Fibroblast of upper back skin (primary cell): ENCODE measurements at places on chromosomes 13 and 19.
A peak's percentile ranks its signal among the peaks of the same experiment; 100 is the strongest.

GRCh38 chr19:13963603-13964105 lies 11.3 kb downstream of the DCAF15 start:
- no peak for DNase-seq

- peak; percentile 62 for DNase-seq
These were observed 13.6 kb downstream of the CFD start for GRCh38 chr19:873084-873483.

DNA sequence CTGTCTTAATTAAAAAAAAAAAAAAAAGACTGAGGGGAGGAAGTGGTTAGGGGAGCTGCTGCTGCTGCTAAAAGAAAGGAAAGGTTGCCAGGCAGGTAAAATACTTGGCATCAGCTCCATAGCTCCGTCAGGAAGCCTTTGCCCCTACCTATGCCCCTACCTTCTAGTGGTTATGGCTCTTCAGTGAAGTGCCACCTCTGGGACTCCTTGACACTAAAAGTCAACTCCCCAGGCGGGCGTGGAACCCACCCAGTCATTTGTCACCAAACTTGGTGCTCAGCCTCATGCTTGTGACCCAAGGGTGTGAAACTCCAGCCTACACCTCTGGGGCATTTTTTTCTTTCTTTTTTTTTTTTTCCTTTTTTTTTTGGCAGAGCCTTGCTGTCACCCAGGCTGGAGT lies 4.9 kb upstream of the NECTIN2 start:
- no peak for DNase-seq

DNA sequence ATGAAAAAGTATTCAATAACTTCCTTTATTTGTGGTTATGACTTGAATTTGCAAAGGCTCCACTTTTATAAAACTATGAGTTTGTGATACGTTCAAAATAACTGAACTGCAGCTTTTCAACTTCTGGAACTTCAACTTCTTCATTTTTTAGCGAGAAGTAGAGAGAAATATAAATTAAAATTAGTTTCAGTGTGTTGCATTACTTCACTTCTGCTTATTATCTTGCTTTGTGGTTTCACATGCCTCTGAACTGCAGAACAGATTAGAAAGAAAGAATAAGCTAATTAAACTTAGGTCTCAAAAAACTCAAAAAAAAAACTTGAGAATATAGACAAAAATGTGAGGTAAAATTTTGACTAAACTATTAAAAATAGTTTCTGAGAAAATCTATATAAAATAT lies 1073.4 kb downstream of the PCDH17 start:
- no peak for DNase-seq

DNA sequence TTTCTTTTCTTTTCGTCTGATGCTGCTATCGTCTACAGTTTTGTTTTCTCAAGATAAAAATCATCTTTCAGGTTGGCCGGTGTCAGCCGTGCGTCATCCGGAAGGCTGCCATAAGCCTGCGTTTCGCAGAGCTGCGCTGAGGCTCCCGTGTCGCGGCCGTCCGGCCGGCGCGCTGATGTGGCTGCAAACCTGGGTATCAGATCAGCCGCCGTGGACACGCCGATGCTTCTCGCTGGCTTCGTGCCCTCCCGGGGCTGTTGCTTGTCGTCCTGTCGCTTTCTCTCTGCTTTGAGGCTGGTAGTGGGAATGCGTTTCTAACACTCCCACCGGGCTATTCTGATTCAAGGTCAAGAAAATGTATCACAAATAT lies 45.9 kb upstream of the TFDP1 start:
- DNase-seq = no peak

DNA sequence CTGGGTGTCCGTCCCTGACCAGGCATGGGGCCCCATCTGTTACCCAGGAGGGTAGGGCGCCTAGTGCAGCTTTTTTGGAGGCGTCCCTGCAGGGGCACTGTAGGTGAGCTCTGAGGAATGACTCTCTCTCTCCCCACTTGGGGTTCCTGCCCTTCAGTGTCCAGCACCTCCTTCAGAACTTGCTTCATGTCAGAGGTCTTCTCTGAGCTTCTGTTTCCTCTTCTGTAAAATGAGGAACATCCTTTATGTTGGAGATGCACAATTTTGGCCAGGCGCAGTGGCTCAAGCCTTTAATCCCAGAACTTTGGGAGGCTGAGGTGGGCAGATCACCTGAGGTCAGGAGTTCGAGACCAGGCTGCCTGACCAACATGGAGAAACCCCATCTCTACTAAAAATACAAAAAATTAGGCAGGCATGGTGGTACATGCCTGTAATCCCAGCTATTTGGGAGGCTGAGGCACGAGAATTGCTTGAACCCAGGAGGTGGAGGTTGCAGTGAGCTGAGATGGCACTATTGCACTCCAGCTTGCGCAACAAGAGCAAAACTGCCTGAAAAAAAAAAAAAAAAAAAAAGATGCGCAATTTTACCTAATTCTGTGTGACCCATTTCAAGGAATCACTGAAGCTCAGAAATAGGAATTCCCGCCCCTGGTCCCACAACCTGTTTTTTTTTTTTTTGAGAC lies 15.2 kb upstream of the PIK3R2 start:
- no peak for DNase-seq

GRCh38 chr13:27199696-27200095 lies 28.1 kb upstream of the USP12 start:
- DNase-seq = no peak

GRCh38 chr13:81779876-81780275 lies 1439.0 kb upstream of the SPRY2 start:
- DNase-seq = no peak

GRCh38 chr13:20197361-20197834 lies 4.7 kb upstream of the GJB2 start:
- DNase-seq = peak; percentile 63

DNA sequence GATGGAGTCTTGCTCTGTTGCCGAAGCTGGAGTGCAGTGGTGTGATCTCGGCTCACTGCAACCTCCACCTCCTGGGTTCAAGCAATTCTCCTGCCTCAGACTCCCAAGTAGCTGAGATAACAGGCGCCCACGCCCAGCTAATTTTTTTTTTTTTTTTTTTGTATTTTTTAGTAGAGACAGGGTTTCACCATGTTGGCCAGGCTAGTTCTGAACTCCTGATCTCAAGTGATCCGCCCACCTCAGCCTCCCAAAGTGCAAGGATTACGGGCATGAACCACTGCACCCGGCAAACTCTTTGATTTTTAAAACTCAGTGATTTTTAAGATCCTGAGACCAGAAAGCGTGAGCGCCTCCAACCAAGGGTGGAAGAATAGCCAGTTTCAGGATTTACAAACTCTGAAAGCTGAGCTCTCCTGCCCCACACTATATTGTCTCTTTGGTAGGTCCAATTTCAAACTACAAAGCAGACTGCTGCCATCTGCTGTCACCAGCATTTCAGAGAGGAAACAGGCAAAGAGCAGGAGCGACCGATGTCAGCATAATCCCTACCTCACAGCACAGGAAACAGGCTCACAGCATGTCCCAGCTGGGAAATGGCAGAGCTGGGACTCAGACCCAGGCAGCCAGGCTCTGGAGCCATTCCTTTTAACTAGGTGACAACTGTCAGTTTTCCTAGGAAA lies 9.2 kb downstream of the NOSIP start:
- no peak for DNase-seq

GRCh38 chr19:35869327-35870123 lies 1.2 kb downstream of the APLP1 start:
- peak; percentile 52 for DNase-seq

GRCh38 chr13:44112700-44113329 lies 233.1 kb downstream of the LACC1 start:
- no peak for DNase-seq
